Progenitor cell of endocrine pancreas (in vitro differentiated cells): ENCODE measurements at places on chromosomes 3 and 15.

GRCh38 chr3:135803028-135803692 lies 162.4 kb upstream of the PPP2R3A start:
- no peak for DNase-seq

GRCh38 chr3:111954228-111954990 lies 24.4 kb upstream of the ABHD10 start:
- DNase-seq = no peak

- DNase-seq = no peak
Measured at GRCh38 chr3:13637953-13638352, 89.0 kb downstream of the FBLN2 start.

GRCh38 chr15:66707310-66708082 lies 5.5 kb downstream of the SMAD6 start:
- peak; percentile 35 for DNase-seq

DNA sequence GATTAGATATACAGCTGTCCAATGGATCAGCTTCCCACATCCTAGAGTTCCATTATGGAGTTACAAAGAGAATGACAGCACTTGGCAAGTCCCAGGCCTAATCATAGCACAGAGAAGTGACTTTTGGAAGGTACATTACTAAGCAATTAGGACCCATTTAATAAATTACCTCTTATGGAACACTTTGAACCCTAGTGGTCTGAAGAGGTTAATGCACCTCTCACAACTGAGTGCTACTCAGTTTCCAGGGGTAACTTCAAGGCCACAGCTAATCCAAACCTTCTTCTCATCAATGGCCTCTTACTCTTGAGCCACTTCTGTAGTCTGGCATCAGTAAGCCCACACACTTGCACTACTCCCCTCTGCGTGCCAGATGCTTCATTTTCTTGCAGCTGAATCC lies 34.9 kb upstream of the MEIS2 start:
- DNase-seq = no peak

DNA sequence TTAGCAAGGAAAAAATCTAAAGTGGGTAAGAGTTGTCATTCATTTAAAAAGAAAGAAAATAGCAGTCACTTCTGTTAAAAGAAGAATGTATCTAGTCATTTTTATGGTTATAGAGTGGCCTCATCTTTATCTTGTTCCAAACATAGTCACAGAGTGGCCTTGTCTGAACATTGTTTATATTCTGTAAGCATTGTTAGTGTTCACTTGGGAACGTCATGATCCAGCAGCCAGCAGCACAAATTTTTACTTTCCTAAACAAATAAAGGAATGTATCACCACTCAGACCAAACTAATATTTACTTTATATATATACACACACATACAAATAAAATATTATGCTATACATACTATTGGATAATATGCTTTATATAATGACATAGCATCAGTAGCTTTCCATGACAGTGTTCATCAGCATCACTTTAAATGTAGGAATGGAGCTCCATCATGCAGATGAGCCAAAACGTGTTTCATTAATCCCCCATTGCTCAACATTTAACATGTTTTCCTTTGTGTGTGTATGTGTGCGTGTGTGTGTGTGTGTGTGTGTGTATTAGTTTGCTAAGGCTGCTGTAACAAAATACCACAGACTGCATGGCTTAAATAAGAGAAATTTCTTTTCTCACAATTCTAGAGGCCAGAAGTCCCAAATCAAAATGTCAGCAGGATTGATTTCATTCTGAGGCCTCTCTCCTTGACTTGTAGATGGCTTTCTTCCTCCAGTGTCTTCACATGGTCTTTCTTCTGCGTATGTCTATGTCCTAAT lies 39.6 kb upstream of the GYG1 start:
- DNase-seq = no peak
